MV-4-11 (cell line): ENCODE measurements at places on chromosomes 5 and 9.

- no peak for DNase-seq
These were observed 67.0 kb upstream of the DAB2IP start for GRCh38 chr9:121584421-121584820.

DNA sequence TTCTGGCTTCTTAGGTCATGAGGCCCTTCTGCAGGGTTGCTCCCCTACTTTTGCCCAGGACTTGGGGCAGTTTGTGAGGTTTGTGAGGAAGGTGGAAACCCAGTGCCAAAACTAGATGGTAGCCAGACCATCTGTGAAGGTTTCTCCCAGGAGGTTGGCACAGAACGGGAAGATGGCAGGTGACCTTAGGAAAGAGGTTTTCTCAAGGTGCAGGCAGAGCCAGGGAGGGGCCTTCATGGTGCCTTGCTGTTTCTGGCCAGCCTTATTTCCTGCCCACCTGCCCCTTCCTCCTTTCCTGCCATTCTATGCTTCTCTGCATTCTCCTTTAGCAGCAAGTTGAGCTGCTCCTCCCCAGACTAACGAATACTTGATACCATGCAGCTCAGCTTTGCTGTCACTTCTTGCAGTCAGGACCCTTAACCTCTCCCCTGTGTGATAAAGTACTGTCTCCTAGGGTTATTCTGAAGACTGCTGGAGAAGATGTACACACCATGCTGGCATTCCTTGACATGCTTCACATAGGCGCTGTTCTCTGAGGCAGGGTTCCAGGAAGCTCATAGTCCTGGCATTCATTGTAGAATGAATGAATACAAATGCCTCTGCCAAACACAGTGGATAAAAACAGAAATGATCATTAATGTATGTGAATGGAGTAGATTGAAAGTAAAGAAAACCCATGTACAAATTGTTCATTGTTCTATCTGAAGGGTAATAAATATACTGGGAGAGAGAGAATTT, 154.3 kb downstream of the KDM4C start:
- DNase-seq = no peak

- no peak for DNase-seq
These were observed 90.1 kb downstream of the MPDZ start for GRCh38 chr9:13189362-13189761.

DNA sequence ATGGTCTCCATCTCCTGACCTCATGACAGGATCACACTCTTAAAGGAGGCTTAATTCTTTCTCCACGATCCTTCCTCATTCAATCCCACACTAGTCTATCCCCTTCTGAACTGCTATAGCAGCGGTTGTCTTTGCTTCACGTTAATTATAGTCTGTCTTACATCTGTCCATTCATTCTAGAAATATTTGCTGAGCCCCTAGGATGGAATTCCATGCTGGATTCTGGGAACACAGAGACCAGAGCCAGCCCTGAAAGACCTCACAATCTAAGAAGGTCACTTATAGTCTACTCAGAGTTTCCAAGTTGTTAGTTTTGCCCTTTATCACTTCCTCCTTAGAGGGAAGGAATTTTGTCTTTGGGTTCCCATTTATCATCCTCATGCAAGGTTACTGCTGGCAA, 193.5 kb downstream of the GAS1 start:
- DNase-seq = no peak

- DNase-seq = no peak
These were observed 187.5 kb downstream of the CRB2 start for GRCh38 chr9:123543492-123543891.

DNA sequence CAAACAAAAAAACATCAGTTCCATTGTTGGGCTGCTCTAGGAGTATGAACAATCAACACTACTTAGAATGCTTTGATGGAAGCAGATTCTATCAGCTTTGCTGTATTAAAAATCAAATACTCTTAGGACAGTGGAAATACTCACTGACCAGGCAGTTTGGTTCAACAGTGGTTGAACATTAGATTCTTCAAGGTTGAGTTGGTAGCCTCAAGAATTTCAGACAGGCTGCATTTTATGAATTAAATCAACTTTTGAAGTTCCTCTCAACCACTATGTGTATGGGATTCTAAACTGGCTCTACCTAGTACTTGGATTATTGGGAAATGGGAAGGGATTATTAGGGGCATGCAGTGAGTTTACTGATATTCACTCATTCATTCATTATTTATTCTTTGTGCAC, 35.0 kb downstream of the ACTBL2 start:
- DNase-seq = no peak

- no peak for DNase-seq
These were observed 138.2 kb upstream of the MINAR2 start for GRCh38 chr5:129609710-129610109.

GRCh38 chr5:150764530-150764929, 5.7 kb upstream of the DCTN4 start:
- peak; percentile 96 for DNase-seq

DNA sequence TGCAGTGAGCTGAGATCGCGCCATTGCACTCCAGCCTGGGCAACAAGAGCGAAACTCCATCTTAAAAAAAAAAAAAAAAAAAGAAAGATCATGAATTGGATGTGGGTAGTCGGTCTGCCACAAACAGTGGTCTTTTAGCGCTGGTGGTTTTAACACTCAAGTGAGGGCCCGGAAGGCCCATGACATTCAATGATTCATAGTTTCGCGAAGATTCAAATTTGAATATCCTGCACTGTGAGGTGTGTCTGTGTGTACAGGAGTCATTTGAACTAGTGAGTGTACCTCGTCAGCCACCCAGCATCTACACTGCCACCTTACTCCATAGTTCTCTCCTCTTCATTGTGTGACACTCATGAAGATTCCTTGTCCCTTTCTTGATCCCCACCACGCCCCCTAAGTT, 41.3 kb downstream of the CFAP77 start:
- DNase-seq = no peak

GRCh38 chr9:114156657-114157421, 1.5 kb downstream of the COL27A1 start:
- DNase-seq = peak; percentile 25

- peak; percentile 35 for DNase-seq
These were observed 20.4 kb upstream of the ZNF354B start for GRCh38 chr5:178839319-178839704.

- DNase-seq = no peak
These were observed 342.9 kb upstream of the RPS23 start for GRCh38 chr5:82620957-82621600.

DNA sequence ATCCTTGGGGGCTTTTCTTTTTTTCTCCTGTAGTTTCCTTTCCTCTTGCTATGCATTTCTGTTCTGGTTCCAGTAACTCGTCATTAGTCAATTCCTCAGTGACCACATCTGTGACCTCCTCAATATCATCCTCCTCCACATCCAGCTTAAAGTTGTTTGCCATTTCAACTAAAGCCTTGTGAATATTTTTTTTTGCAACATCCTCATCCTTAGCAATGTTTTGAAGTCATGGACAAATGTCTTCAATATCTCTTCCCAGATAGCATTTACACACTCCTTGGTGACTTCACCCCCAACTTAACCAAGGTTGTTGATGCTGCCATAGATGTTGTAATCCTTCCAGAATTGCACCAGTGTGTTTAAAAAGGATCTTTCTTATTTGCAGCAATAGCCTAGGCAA, 14.7 kb upstream of the ADRB2 start:
- peak; percentile 79 for DNase-seq

DNA sequence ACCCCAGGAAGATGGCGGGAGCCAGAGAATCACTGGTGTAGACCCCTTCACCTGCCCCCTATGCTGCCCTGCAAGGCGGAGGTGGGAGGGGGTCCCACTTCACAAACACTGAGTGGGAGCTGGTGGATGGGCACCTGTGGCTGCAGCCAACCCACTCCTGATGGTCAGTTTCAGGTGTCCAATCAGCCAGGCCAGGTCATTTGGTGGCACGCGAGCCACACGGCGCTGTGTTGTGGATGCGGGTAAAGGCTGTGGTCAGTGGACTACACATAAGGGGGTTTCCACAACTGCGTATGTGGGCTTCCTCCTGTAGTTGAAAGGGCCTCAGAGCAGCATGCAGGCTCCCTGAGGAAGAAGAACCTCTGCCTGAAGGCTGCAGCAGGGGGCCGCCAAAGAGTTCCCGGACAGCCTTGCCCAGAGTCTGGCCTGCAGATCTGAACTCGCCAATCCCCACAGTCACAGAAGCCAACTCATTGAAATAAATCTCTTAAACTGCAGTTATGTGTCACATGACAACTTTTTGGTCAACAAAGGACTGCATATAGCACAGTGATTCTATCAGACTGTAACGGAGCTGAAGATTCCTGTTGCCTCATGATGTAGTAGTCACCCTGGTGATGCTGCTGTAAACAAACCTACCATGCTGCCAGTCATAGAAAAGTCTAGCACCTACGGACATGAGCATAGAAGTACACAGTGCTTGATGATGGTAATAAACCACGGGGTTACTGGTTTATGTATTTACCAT, 284.7 kb upstream of the IRX2 start:
- DNase-seq = no peak

DNA sequence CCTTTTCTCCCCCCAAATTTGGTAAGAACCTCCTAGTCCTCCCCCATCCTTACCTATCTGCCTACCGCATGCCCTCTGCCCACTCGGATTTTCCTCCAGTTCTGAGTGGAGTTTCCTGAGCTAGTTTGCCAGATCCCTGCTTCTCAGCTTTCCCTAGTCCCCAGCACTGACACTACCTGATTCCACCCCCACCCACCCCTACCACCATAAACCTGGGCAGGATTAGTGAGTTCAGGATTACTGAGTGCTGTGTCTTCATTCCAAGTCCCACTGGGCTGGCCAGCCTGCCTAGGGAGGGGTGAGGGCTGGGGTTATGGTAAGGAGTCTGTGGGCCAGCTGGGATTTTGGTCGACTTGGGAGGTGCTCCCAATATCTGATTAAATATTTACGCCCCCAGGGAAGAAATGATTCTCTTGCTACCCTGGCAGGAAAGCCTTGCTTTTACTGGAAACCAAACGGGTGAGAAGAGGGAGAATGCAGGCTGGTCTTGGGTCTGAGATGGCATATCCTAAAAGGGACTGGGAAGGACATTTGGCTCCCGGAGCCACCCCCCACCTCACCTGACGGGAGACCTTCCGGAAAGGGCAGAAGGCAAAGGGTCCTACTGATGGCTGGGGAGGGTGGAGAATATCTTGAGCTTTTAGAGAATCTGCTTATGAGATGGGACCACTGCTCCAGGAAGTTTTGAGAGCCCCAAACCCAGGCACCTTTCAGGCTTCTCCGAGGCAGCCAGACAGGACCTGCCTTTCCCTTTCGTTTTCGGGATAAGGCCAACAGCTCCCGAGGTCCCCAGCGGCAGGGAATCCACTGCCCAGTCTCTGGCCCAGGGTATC, 3.7 kb downstream of the PITX1 start:
- DNase-seq = no peak

- no peak for DNase-seq
These were observed 441.2 kb upstream of the ZNF462 start for GRCh38 chr9:106421772-106422171.

DNA sequence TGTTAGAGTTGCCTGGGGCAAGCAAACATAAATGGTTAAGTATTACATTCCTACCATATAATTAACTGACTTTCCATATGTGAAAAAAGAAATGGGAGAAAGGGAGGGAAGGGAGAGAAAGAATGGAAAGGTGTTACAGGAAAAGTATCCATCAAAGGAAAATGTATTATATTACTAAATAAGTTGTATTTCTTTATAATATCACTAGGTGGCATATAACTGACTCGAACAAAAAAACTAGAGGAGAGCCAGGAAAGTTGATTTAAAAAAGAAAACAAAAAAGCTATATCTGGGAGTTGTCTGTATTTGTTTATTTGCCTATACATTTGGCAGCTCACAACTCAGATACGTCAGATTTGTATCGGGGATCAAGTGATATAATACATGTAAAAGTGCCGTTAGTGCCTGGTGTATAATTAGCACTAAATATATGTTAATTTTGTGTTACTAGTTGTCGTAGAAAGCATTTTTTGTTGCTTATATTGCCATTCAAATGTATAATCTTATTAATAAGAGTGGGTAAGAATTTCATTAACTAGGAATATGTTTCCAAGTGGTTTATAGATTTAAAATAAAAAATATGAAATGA, 59.6 kb upstream of the ADAMTS19 start:
- DNase-seq = no peak

- no peak for DNase-seq
These were observed 189.2 kb downstream of the FSTL4 start for GRCh38 chr5:133423011-133423617.

- peak; percentile 78 for DNase-seq
These were observed at the start of gene UIMC1 for GRCh38 chr5:177006265-177006972. Gene UIMC1, minus strand, starts transcription at chr5:177006779. Its CDS starts 24,164 bp downstream, at chr5:176982615.

DNA sequence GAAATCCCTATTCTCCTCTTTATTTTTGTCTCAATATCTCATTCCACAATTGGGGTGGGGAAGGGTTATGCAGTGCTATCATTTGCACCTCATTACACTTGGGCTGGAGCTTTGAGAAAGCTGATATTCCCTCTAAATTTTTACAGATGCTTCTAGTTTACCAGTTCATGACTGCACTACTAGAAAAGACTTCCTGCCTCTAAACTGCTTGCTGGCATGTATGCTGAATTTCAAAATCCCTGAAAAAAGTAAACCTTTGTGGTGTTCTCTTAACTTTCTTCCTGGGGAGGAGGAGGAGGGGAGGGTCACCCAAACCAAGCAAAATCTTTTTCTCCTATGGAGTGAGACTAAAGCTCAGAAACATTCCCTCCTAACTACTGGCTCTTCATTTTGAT, 45.1 kb downstream of the BNC2 start:
- no peak for DNase-seq

DNA sequence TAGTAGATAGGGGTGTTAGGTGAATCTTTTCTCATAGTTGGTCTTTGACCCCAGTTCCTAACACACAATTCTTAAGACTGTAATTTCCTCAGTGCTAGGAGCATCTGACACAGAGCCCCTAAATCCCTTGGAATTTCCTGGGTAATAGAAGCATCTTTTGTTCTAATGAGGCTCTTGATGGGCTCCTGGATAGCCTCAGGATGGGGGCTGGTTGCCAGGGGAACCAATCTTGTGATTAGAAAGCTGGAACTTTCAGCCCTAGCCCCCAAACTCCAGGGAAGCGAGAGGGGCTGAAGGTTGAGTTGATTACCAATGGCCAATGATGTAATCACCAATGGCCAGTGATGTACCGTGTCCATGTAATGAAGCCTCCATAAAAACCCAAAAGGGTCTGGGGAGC, 44.5 kb downstream of the CCDC125 start:
- DNase-seq = no peak

DNA sequence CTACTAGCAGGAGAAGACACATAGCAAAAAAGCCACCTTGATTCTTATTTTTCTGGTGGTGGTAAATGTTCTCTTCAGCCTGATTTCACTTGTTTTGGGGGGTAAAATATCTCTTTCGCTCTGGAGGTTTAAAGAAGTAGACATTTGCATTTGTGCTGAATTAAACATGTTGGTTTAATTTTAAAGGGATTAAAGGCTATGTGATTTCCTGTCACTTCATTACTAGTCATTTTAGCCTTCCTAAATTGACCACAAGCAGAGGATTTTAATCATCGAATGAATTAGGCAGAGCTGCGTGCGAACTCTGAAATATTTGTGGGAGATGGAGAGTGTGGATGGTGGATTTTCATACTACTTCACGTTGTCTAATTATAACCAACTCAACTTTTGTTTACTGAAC, 4.8 kb downstream of the RASGRF2 start:
- no peak for DNase-seq

GRCh38 chr9:16191691-16192402, 639.0 kb downstream of the CCDC171 start:
- peak; percentile 13 for DNase-seq

- peak; percentile 45 for DNase-seq
These were observed 23.8 kb upstream of the ZNF622 start for GRCh38 chr5:16489322-16489791.

GRCh38 chr9:96062031-96062430, 186.5 kb downstream of the ERCC6L2 start:
- DNase-seq = peak; percentile 74

GRCh38 chr5:11997942-11998341, 93.7 kb upstream of the CTNND2 start:
- DNase-seq = no peak
